ENCODE measurements at places on chromosomes 12 and 14.
A peak's percentile ranks its signal among the peaks of the same experiment; 100 is the strongest.

GRCh38 chr12:79555028-79555925, 135.5 kb downstream of the PAWR start:
- no peak for DNase-seq

DNA sequence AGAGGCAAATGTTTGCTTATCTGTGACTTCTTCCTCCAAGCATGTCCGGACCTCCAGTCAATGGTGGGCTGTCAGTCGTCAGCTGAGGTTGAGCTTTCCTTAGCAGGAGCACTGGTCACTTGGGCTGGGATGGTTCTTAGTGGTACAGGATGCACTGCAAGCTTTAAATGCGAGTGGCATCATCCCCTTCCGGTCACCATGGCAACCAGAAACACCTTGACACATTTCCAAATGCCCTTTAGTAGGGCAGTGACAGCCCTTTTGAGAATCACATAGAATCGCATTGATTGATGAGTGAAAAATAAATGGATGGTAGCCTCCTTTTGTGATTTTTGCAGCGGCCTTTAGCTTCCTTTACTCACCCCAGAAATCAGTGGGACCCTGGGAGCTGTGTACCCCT, 24.1 kb downstream of the NTF3 start:
- no peak for DNase-seq

- no peak for DNase-seq
These were observed 107.2 kb upstream of the FGD4 start for GRCh38 chr12:32292151-32292550.

GRCh38 chr12:47828976-47829482, 9.3 kb upstream of the HDAC7 start:
- peak; percentile 79 for DNase-seq

DNA sequence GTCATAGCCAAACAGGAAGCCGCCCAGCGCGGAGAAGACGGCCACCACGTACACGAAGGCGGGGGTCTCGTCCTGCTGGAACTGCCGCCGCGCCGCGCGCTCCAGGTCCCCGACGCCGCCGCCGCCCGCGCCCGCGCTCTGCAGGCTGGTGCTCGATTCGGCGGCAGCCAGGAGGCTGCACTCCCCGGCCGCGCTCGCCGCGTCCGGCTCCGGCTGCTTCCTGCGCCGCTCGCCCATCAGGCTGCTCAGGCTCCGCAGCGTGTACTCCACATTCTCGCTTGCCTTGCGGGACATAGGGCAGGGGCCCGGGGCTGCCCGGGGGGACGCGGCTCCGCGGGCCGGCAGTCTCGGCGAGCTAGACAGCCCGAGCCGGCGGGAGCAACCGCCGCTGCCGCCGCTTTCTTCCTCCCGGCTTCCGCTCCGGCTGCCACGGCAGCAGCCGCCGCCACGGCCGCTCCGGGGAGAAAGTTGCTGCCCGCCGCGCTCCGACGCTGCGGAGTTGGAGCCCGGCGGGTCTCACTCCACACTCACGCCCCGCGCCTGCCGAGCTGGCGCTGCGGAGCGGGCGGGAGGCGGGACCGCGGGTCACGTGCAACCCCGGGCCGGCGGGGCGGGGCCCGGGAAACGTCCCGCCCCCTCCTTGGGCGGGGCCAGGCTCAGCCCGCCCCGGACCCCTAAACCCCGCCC, at the start of gene SLC2A13:
Gene SLC2A13 (minus strand): TSS at position 567 of the 687 bp plus-strand sequence. CDS start 273 bp downstream, at position 294.
- peak; percentile 88 for DNase-seq

DNA sequence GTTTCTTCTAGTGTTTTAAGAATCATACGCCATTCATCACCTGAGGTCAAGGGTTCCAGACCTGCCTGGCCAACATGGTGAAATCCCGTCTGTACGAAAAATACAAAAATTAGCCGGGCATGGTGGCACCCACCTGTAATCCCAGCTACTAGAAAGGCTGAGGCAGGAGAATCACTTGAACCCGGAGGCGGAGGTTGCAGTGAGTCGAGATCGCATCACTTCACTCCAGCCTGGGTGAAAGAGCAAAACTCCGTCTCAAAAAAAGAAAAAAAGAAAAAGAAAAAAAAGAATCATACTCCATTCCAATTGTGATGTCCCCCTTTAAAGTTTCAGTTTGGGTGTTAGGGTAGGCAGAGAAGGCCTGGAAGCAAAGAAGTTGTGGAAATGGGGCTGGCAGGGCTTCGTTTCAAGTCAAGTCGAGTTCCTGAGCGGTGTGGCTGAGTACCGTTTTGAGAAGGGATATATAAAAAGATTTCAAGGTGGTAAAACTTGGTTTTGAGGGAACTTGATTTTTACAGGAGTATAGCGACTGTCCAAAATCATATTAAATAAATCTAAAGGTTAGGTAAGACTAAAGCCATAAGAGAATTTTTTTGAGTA, 1.5 kb upstream of the TAOK3 start:
- DNase-seq: no peak

DNA sequence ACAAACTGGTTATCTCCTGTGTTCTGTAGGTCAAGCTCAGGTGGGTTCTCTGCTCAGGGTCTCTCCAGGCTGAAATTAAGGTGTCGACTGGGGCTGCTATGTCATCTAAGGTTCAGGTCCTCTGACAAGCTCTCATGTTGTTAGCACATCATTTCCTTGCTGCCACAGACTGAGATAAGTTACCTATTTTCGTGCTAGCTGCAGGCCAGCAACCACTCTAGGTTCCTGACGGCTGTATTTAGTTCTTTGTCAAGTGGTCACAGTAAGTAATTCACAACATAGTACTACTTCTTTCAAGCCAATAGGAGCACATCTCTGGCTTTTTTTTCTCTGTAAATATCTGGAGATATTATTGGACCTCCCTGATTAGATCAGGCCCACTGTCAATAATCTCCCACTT, 169.3 kb upstream of the CAND1 start:
- DNase-seq: no peak

DNA sequence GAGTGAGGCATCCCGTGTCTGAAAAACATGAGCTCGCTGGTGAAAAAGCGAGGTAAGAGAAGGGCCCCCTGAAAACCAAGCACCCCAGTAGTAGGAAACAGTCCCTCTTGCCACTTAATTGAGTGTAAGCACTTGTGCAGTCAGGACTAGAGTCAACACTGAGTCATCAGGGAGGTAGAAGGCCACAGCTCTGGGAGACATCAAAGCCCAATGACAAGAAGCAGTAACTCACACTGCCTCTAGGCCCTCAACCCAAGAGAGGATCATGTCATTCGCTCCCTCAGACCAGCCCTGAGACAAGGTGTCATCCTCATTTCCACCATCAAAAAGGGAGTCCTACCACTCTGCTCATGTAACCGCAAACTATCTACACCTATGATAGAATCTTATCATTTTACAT, 17.8 kb downstream of the POMT2 start:
- no peak for DNase-seq

GRCh38 chr14:87834594-87834993, 158.4 kb downstream of the GALC start:
- DNase-seq: no peak

DNA sequence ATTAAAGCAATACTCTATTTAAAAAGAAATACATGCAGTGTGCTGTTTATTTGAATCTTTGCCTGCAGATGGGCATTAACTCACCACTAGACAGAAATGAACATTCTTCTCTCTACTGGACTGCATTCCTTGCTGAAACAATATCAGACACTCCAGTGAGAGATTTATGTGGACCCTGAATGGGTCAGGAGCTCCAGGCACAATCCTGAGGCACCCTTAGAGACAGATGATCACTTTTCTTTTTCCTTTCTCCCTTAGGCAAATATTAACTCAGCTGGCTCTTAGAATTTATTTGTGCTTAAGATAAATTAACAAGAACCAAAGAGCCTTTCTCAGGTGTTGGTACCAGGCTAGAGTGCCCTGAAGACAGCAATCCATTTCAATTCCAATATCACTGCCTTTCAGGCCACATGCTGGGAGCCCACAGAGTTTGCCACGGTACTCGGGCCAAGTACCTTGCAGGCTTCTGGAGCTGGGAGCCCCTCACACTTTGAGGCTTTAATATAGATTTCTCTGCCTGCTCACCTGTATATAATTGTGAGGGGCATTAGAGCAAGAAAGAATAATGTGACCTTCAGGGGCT, 173.0 kb downstream of the EMP1 start:
- no peak for DNase-seq

GRCh38 chr12:54273981-54274380, 5.9 kb downstream of the CBX5 start:
- DNase-seq: no peak

- no peak for DNase-seq
These were observed 96.7 kb downstream of the CHST11 start for GRCh38 chr12:104553421-104553820.

GRCh38 chr12:89707703-89708564, 704 bp downstream of the ATP2B1 start:
- DNase-seq: peak; percentile 77

DNA sequence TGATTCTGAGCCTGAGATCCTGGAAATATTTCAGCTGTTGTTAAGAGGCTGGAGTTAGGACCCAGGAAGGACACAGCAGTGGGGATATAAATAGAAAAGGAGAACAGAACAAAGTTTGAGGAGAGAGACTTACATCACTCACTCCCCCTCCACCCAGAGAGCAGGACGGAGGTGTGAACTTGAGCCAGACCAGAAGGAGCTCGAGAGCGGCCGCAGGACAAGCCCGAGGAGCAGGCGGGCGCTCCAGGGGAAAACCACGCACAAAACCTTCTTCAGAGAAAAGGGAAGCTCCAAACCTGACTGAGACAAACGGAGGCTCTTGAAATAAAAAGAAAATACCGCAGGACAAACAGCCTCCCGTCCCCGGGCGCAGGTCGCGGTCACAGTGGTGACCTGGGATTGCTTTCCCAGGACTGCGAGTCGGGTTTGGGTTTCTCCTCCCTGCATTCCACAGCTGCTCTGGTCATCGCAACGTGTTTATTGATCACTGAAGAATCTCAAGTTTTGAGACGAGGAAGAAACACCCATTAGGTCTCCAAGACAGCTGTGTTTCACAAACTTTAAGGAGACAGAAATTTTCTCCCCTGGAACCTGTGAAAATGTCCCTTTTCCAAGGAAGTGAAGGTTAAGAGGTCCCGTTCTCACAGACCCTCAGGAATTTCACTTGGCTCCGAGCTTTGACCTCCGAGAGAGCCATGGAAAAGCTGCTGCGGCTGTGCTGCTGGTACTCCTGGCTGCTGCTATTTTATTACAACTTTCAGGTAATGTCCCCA, at the start of gene ADGRD1:
Gene ADGRD1 (plus strand): TSS at position 137 of the 773 bp plus-strand sequence. CDS start 559 bp downstream, at position 696.
- DNase-seq: peak; percentile 61

GRCh38 chr14:20116748-20117147, 6.2 kb downstream of the OR4K17 start:
- no peak for DNase-seq

DNA sequence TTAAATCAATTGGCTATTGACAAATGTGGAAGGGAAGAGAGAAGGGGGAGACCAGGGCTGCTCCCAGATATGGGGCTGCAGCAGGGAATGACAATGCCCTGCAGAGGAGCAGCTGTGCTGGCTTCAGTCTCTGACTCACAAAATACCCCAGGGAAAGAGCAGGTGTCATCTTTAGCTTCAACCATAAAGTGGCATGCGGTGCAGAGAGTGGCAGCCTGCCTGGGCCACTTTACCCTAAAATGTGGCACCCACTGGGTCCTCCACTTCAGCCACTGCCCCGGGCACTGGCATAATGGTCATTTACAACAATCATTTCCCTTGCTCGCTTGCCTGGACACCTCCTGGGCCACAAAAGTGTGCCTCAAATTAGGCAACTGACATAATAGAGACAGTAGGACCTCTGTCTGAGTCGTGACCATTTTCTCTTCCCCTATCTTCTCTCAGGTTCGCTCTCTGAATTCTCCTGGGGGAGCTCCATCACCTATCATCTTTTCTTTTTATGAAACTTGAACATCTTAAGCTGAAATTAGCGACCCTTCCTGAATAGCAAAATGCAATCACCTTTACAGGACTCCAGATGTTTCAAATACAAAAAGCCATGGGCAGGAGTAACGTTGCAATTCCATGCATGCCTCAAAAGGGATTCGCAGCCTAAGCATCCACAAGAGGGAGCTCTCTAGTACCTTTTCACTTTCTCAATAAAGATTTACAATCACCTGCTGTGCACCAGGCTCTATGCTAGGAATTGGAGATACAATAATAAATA, 179.9 kb upstream of the ATF7IP start:
- peak; percentile 69 for DNase-seq

- DNase-seq: no peak
These were observed 8.0 kb downstream of the RHOJ start for GRCh38 chr14:63212209-63212608.

DNA sequence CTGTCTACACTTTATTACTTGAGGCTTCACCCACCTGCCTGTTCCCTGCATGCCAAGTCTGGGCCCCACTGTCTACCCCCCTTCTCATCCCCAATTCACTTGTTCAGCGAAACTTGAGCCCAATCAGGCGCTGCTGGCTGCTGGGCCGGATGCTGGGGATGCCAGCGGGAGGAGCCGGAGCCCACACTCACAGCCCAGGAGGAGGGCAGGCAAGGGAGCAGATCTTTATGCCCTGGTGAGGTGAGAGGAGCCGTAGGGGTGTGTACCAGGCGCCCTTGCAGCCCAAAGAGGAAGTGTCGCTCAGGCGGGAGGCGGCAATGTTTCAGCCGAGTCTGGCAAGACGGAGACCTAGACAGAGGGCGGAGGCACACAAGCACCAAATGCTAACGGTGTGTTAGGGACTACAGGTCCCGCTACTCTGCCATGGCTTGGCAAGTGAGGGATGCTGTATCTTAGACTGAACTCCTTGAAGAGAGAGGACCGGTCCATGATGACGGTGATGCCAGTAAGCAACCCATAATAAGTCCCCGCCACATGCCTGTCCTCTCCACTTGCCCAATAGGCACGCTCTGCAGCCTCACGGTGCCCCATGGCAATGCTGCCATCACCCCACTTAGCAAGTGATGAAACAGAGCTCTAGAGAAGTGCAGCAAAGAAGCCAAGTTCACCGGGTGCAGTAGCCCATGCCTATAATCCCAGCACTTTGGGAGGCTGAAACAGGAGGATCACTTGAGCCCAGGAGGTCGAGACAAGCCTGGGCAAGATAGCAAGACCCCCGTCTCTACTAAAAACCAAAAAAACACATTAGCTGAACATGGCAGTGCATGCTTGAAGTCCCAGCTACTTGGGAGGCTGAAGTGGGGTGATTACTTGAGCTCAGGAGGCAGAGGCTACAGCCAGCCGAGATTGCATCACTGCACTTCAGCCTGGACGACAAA, 41.6 kb downstream of the LRRC74A start:
- DNase-seq: no peak

All from ecto neural progenitor cell (in vitro differentiated cells).